ENCODE measurements at places on chromosomes 5 and 9.

DNA sequence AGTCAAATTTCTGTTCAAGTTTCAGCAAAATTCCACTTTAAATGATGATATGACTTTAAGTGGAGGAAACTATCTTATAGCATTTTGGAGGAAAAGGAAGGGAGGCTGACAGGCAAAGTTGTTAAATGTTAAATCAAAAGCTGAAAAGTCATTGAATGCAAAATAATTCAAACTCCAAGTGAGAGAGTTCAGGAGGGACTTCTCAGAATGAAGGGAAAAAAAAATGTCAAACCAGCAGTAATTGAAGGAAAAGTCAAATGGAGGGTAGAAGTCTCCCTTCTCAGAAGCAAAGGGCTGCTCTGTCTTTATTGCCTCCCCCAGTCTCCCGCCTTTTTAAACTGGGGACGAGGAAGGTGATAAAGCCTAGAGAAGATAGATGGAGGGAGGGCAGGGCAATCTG lies 134.8 kb downstream of the CMYA5 start:
- no peak for DNase-seq

DNA sequence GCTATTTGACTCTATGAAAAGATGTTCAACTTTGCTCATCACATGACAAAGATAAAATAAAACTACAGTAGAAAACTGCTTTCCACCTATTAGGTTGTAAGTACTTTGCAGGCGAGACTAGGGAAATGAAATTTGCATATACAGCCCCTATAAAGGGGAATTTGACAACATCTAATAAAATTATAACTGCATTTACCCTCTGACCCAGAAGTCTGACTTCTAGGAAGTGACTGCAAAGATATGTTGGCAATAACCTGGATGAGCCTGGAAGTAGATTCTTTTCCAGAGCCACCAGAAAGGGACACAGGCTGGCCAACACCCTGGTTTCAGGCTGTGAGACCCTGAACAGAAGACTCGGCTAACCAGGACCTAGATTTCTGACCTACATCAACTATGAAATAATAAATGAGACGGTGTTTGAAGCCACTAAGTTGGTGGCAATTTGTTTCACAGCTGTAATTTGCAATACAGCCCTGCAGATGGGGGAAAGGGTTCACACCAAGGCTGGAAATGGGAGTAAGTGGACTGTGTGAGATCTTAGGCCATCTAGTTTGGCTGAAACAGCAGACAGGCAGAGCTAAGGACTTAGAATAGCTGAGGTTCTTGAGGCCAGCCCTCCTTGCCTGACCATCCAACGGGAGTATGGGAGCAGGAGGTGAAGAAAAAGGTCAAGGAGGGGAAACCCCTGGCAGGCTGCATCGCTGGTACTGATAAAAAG lies 106.6 kb downstream of the SIL1 start:
- DNase-seq = peak; percentile 24

GRCh38 chr5:115463983-115464382 lies 80.6 kb downstream of the FEM1C start:
- DNase-seq = no peak

DNA sequence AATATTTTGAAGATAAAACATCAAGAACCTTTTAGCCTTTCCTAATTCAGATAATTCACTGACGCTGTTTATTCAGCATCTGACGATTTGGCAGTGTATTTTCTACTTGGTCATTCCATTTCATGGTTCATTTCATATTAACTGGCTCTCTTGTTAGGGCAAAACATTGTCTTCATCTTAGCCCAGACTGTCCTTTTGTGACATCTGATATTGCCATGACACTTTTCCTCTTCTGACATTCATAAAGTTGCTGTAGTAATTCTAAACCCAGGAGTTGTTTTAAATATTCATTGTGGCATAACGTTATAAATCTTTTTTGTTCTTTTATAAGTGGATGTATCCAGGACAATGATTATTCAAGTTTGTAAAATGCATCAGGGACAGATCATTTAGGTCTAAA lies 1.8 kb downstream of the SCAMP1 start:
- peak; percentile 3 for DNase-seq

GRCh38 chr9:76557674-76558225 lies 98.8 kb downstream of the GCNT1 start:
- no peak for DNase-seq
